Mesothelial cell of epicardium (in vitro differentiated cells): ENCODE measurements at places on chromosomes 5 and 9.

GRCh38 chr9:100595391-100596199 lies 17.7 kb downstream of the CAVIN4 start:
- no peak for DNase-seq

DNA sequence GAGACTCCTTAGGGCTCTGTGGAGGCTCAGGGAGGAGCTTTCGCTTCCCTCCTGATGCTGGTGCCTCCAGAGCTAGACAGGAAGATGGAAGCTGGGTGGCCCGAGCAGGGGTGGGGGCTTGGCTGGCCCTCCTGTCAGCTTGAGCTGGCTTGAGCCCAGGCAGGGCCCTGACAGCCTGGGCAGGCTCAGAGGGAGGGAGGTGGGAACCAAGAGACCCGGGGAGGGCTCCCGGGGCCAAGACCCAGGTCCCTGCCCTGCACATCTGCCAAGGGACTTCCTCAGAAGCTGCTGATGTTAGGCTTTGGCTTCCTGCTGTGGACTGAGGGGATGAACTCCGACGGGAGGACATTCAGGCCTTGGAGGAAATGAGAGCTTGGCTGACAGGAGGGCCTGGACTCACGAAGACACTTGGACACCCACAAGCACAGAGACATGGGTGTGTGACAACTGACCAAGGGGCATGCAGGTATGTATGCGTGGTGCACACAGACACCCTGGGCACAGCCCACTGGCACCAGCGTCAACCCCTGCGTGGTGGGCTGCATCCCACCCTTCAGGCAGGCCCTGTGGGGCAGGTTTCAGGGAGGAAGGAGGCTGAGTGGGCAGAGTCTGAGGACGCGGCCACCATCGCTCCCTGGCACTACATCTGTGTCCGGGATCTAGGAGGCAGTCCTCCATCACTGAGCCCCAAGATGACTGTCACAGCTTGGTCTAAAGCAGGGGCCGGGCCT lies 1.7 kb upstream of the LTC4S start:
- no peak for DNase-seq

- DNase-seq = no peak
Measured at GRCh38 chr9:27534658-27535209, 5.1 kb upstream of the MOB3B start.

- DNase-seq = no peak
Measured at GRCh38 chr5:173326501-173326960, 1.7 kb downstream of the STC2 start.

DNA sequence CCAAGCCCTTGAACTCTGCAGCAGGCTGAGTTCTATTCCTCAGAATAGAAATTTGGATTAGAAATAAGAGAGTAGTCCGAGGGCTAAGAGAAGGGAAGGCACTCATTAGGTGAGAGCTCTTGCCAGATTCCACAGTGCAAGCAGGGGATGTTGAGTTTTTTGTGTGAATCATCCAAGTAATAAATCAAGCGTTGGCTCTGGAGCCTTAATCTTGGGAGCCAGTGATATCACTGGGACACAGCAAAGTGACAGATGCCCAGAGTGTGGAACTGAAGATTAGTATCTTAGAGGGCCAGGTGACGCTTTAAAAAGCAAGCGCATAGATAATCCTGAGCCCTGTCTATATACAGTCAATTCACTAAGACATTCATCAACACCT lies 60.3 kb downstream of the FOXD1 start:
- DNase-seq = no peak

DNA sequence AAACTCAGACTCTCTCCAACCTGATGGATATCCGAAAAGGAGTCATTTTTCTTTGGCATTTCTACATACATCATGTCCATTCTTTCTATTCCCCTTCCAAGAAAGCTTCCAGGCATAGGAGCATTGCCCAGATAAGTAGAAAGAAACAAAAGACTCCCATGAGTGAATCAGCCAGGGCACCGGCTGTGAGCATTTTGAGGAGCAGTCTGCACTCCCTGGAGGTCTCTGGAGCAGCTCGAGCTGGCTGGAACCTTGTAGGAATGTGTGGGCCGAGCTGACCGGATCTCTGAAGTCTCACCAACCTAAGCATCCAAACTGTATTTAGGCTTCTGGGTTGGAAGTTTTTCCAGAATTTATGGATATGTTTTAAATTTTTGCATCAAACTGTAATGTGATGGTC lies 161.4 kb upstream of the TRPC7 start:
- no peak for DNase-seq

DNA sequence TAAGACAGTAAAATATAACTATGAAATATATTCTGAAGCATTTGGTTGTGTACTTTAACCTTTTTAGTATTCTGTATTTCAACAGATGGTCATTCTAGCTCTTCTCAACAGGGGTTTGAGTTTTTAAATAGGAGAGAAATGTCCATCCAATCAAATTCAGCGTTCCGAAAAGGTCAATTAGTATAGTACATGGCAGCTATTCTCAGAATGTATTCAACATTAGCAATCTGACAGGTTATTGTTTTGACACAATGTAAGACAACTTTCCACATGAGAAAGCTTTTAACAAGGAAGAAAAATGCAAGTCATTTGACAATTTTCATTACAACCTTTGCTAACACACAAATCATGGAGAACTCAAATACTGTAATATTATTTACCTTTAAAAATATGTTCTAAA lies 996.3 kb upstream of the CDH10 start:
- DNase-seq = no peak

- no peak for DNase-seq
Measured at GRCh38 chr5:159826351-159827214, 89.7 kb upstream of the ADRA1B start.

- no peak for DNase-seq
Measured at GRCh38 chr9:89340332-89340731, 22.0 kb downstream of the SECISBP2 start.

GRCh38 chr9:135139366-135139959 lies 52.0 kb downstream of the OLFM1 start:
- no peak for DNase-seq

GRCh38 chr5:143347046-143347445 lies 56.4 kb downstream of the NR3C1 start:
- DNase-seq = no peak

- DNase-seq = no peak
Measured at GRCh38 chr5:15819617-15820016, 319.6 kb downstream of the FBXL7 start.

- no peak for DNase-seq
Measured at GRCh38 chr5:124880903-124881697, 134.7 kb upstream of the ZNF608 start.
